Stimulated activated CD4-positive, alpha-beta T cell treated with anti-CD3 and anti-CD28 coated beads, Interleukin-4, amount 100 ng/mL, for 1 hour (primary cell): ENCODE measurements at places on chromosomes 2 and 18.

DNA sequence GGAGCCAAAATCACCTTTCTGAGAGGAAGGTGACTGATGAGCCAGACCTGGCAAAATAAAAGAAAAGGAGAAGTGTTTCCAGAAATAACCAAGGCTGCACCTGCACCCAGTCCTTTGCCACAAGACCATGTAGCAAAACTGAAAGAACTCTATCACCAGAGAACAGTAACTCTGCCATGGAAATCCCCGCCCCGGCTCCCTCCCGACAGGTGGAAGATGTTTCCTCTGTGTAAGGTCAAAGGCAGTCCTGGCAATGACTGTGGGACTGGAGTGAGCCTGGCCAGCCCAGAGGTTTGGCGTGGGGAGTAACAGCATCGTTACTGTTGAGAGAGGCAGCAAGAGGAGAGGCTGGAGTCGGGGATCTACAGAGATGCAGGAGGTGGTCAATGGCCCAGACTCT, 42.3 kb downstream of the SPRED2 start:
- DNase-seq = peak; percentile 23

- no peak for DNase-seq
These were observed 88.2 kb downstream of the GREB1L start for GRCh38 chr18:21330122-21330701.

- no peak for DNase-seq
These were observed 34.6 kb upstream of the RAB1A start for GRCh38 chr2:65164426-65164891.

DNA sequence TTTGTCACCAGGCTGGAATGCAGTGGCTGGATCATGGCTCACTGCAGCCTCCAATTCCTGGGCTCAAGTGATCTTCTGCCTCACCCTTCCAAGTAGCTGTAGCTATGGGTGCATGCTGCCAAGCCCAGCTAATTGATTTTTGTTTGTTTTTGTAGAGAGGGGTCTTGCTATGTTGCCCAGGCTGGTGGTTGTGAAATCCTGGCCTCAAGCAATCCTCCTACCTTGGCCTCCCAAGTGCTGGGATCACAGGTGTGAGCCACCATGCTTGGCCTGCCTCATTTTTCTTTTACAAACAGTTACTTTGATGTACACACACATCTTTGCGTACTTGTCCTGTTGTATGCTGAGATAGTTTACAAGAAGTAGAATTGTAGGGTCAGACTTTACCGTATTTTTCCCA, 13.1 kb upstream of the ANKRD12 start:
- no peak for DNase-seq

GRCh38 chr2:47301277-47301618, 101.7 kb upstream of the MSH2 start:
- no peak for DNase-seq

DNA sequence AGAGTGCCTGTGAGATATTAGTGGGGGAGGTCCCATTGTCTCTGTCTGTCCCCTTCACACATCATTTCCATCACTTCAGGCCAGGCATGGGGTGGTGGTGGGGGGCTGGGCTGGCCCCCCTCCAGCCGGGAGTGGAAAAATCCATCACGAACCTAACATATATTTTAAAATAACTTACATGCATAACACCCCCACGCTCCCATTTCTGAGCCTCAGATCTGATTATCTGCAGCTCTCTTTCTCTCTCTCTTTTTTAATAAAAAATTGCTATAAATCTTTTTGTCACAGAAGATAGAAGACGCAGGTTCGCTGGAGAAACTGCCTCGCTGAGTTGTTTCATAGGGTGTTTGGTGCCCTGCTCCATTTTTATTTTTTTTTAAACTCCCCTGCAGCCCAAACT, 159.8 kb downstream of the CELF4 start:
- no peak for DNase-seq

- DNase-seq = no peak
These were observed 491.0 kb downstream of the CDH2 start for GRCh38 chr18:27685807-27686412.

- no peak for DNase-seq
These were observed 132.0 kb downstream of the NDUFA10 start for GRCh38 chr2:239893236-239893515.
